A172 (cell line): ENCODE measurements at places on chromosomes 2 and 18.

DNA sequence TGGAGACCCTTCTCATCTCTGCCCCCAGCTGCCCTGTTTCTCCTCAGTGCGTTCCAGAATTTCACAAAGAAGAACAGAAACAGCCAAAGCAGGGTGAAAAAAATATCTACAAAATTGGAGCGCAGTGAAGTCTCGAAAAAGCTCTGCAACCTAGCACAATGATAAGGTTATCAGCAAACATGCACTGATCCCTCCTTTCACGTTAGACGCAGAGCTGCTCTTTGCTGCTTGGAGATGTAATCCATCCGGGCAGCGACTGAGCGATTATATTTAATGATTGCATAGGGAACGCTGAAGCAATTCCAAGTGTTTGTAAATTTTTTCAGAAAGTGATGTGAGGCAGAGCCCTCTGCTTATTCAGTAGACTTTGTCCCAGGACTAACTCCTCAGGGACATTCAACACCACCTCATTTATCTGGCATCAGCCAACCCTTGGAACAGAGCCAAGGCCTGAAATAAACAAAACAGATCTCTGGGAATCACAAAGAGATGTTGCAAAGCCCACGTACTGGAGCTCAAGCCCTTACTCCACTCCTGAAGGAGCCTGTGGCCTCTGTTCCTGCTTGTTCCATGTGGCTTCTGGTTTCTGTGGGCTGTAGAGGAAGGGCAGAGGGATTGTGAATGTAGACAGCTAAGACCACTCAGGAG, 172.6 kb upstream of the BCL2L11 start:
- DNase-seq: no peak

- DNase-seq: no peak
Observed at GRCh38 chr2:37342591-37343220, 1.7 kb upstream of the QPCT start.

DNA sequence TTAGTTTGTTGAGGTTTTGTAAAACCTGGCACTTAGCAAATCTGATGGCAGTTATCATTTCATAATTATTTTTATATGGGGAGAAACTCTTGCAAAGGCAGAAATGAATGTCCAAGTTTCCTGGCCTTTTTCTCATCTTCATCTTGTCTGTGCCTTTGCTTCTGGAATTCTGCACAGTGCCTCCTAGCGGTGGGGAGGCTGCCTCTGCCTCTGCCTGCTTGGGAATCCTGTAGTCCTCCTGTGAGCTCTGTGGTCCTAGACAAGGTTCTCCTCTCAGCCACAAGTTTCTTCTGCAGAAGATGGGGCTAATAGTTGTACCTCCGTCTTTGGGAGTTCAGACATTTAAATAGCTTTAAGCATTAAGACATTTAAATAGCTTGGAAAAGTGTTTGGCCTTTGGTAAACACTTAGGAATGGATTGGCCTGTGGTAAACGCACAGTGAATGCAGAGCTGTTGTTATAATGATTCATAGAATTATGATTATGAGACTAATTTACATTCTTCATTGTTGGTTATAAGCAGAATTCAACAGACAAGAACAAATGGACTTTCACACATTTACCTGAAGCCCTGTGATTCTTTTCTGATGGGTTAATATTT, 101.2 kb downstream of the ZNF236 start:
- no peak for DNase-seq

- no peak for DNase-seq
Observed at GRCh38 chr2:97963079-97963406, 32.7 kb downstream of the TMEM131 start.

DNA sequence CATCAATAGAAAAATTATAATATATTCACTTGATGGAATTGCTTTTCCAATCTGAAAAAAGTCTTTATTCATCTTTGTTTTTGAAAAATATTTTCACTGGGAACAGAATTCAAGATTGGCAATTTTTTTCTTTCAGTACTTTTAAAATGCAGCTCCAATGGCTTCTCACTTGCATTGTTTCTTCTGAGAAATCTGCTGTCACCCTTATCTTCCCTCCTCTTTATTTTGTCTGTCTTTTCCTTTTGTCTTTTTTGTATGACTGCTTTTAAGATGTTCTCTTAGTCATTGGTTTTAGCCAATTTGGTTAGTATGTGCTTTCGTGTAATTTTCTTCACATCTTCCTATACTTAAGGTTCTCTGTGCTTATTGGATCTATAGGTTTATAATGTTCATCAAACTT, 37.1 kb upstream of the COPS8 start:
- DNase-seq: no peak
